ENCODE measurements at places on chromosomes 4 and X. TPM values are rescaled to one million over a fixed set of nuclear protein-coding genes. Genes with fewer than 3 reads are reported as not detected.

GRCh38 chr4:186723292-186724057 lies at the start of gene FAT1:
FAT1 (minus strand) TSS chr4:186723856; CDS start chr4:186709827, 14,029 bp downstream.
- DNase-seq, result no peak

DNA sequence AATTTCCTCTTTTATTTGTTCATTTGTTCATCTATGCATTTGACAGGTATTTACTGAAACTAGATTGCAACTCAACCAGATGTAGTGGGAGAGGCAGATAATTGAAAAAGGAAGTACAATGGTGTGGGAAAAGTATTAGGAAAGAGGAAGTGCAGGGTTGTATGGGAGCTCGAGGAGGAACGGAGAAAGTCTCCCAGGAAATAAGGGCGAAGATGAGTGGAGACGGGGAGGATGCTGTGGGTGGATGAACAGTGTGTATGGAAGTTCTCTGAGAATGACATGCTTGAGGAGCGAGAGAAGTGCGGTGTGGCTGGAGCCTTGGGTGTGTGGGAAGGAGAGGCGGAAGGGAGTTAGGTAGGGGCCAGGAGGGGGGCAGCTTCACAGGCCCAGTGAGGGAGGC lies 87.5 kb upstream of the DHX15 start:
- no peak for DNase-seq

The PABPC1L2B gene
- total RNA-seq, result not detected

DNA sequence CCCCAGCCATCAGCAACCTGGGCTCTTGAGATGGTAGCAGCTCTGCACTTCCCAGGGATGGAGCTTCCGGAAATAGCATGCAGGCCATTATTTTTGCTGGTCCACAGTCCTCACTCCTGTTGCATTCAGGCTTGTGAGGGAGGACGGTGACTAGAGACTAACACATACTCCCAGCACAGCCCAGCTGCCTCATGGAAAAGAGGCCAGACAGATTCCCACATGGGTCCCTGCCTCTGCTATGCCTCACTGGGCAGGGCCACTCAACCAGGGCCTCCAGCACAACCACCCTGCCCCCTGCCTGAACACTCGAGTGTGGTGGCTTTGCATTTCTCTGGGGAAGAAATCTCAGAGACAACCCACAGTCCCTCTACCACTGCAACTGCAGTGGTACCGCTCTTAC lies 1195.1 kb downstream of the PCDH18 start:
- DNase-seq, result no peak

All from A172 (cell line).